GM13976 (cell line): ENCODE measurements at places on chromosomes 11 and 22.

GRCh38 chr11:94630221-94630620, 63.1 kb downstream of the PIWIL4 start:
- DNase-seq = no peak

- DNase-seq = no peak
Observed at GRCh38 chr11:46554213-46555147, 39.3 kb downstream of the AMBRA1 start.

DNA sequence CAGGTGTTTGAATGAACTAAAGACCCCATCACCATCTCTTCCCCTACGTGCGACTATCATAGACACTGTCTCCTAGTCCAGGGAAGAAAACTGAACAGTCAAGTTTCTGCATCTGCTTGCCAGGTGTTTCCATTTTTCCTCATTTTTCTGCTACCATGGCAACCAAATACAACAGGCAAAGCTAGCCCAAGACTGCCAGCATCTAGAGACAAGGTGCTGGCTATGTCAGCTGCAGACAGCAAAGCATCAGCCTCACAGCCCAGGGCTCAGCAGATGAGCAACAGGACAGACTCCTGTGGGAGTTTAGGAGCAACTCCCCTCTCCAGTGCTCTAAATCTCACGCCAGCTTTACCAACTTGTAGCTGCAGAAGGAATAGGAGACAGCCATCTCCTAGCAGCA, 124.3 kb downstream of the C11orf58 start:
- DNase-seq = no peak

DNA sequence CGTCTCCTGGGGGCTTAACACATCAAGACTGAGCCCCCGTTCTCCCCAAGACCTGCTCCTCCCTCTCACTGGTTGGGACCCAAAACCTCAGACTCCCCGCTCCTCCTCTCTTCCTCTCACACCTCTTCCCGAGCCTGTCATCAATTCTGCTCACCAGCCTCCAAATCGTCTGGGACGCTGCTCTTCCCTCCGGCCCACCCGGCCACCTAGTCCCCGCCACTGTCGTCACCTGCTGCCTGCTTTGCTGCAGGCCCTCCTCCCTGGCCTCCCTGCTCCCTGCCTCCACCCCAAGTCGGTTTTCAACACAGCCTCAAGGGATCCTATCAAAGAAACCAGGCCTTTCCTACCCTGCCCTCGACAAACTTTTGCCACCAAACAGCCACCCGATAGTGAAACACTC, 3.1 kb downstream of the MFNG start:
- no peak for DNase-seq

DNA sequence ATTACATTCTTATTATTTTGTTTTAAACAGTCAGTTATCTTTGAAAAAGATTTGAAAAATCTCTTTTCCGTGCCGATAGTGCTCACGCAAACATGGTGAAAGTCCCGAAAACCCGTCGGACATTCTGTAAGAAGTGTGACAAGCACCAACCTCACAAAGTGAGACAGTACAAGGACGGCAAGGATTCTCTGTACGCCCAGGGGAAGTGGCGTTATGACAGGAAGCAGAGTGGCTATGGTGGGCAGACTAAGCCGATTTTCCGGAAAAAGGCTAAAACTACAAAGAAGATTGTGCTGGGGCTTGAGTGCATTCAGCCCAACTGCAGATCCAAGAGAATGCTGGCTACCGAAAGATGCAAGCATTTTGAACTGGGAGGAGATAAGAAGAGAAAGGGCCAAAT, 28.7 kb upstream of the CTSD start:
- no peak for DNase-seq

DNA sequence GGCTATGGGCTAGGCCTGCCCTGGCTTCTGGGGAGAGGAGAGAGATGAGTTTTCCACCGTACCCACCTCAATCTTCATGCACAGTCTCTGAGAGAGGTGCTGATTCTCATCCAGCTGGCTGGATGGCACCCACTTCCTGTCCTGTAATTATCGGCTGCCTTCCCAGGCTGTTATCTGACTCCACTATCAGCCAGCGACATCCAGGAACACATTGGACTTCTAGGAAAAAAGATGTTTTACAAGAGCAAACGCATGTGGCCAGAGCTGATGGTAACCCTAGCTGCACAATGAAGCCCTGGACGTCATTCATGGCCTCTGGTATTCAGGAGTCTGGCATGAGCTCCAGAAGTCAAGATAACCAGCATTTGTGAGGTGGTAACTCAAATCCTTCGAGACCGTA, 137.4 kb downstream of the EHF start:
- DNase-seq = no peak
